Pulmonary artery endothelial cell (primary cell): ENCODE measurements at places on chromosomes 16 and 17. TPM values are rescaled to one million over a fixed set of nuclear protein-coding genes. Genes with fewer than 3 reads are reported as not detected.

- DNase-seq: no peak
Observed at GRCh38 chr17:82357394-82357793, 1.7 kb upstream of the TEX19 start.

The IL17C gene
- not detected in 2 replicates for total RNA-seq

The PNMT gene
- total RNA-seq: not detected in 2 replicates

- no peak for DNase-seq
Observed at GRCh38 chr16:7962091-7962879, 628.0 kb downstream of the TMEM114 start.

- no peak for DNase-seq
Observed at GRCh38 chr17:7912927-7913524, 3.1 kb downstream of the RNF227 start.

The METTL23 gene
- total RNA-seq: 18.6 and 19.8 TPM in 2 replicates
